Activated CD4-positive, alpha-beta T cell treated with anti-CD3 and anti-CD28 coated beads, Interleukin-10, Interleukin-2, amounts not matched to agents 100 ng/mL and 50 ng/mL, durations not matched to agents 16 hours and 8 hours (primary cell): ENCODE measurements at places on chromosomes 6 and 20.

- DNase-seq: no peak
Measured at GRCh38 chr20:1331801-1332453, 3.0 kb upstream of the SDCBP2 start.

GRCh38 chr6:170187669-170188566 lies 103.0 kb downstream of the DLL1 start:
- DNase-seq: no peak

GRCh38 chr6:119672725-119673124 lies 323.2 kb upstream of the MAN1A1 start:
- DNase-seq: no peak

GRCh38 chr6:14037402-14038277 lies 79.9 kb upstream of the CD83 start:
- DNase-seq: peak; percentile 51

DNA sequence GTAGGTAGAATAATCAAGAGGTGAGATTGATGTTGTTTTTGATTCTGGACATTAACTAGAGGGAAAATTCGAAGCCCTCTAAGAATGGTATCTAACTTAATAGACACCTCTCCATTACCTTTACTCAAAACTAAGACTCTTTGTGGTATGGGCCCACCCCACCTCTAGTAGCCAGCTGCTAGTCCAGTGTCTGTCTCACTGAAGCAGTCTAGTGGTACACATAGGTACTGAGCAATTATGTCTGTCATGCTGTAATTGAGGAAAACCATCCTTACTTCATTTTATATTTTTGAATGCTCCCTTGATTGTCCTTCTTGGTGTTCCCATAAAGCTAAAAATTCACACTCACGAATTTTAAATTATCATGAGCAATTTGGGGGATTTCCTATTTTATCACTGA lies 290.7 kb downstream of the ARHGAP18 start:
- no peak for DNase-seq

- no peak for DNase-seq
Measured at GRCh38 chr6:14252271-14252850, 134.8 kb downstream of the CD83 start.

GRCh38 chr6:114249522-114249921 lies 93.3 kb downstream of the HS3ST5 start:
- no peak for DNase-seq

DNA sequence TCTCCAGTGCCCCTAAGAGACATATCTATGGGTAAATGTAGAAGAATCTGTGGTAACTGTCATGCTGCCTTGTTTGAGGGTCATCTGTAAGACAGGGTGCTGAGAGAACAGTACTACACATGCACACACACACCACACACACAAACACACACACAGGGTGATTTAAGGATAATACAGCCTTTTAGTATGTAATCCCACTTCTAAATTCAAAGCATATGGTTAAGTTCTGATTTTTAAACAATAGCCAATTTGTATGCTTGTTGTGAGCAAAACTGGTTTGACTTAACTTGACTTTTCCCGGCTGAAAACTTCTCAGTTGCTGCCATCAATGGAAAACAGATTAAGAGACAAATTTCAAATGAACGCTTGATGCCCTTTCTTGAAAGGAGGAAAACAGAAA lies 241.8 kb downstream of the ADGRG6 start:
- no peak for DNase-seq

DNA sequence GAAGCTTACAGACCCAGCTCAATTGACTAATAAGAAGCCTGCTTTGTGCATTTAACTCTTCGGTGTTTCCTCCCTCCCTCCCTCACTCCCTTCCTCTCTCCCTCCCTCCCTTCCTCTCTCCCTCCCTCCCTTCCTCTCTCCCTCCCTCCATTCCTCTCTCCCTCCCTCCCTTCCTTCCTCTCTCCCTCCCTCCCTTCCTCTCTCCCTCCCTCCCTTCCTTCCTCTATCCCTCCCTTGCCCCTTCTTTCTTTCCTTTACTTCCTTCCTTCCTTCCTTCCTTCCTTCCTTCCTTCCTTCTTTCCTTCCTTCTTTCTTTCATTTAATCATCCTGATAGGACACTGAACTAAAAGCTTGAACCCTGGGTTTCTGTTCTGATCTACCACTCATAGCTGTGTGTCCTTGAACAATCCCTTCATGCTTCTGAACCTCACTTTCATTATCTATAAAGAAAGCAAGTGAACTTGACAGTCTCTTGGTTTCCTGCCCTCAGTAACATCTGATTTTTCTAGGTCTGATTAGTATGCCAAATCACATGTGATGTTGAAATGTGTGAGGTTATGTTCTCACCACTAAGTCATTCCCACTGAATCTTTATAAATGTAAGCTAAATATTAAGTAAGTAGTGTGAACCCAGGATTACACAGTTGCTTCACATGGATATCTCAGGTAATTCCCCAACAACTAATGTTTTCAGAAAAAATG lies 132.3 kb upstream of the BMP2 start:
- no peak for DNase-seq

- DNase-seq: no peak
Measured at GRCh38 chr20:45247865-45248264, 6.5 kb downstream of the SLPI start.

- no peak for DNase-seq
Measured at GRCh38 chr20:44039741-44040140, 125.1 kb downstream of the TOX2 start.

- peak; percentile 19 for DNase-seq
Measured at GRCh38 chr6:124040655-124041054, 237.0 kb downstream of the NKAIN2 start.

GRCh38 chr6:146847426-146847825 lies 248.7 kb downstream of the ADGB start:
- no peak for DNase-seq

DNA sequence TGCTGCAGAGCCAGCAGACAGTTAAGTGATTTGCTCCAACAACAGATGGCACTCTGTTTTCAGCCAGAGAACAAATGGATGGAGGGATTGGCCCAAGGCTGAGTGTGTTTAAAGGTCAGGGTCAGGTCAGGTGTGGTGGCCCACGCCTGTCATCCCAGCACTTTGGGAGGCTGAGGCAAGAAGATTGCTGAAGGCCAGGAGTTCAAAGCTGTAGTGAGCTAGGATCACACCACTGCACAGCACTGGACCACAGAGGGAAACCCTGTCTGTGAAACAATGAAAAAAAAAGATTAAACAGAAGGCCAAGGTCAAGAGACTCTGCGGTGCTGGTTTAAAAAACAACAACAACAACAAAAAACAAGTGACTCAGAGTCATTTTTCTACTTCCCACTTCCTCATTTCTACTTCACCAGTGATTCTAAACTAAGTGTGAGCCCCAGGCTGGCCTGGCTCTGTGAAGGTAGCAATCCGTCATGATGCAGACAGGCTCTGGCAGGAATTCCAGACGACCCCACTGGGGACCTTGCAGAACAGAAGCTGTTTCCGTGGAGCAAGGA lies 42.5 kb upstream of the ARMC2 start:
- no peak for DNase-seq

DNA sequence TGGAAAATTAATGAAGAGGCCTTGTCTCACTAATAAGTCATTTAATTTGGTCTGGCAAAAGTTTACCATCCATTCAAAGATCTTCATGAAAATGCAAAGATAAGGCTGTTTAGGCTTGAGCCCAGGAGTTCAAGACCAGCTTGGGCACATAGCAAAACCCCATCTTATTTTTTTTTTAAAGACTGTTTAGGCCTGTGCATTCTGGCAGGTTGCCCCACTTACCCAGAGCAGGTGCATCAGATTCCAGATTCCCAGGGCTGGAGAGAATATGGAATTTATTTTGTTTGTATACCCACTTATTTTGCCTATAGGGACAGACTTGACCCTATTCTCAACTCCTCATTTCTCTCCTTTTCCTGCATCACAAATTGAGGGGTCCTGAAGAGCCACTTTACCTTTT lies 5.7 kb downstream of the FOXO3 start:
- DNase-seq: no peak

DNA sequence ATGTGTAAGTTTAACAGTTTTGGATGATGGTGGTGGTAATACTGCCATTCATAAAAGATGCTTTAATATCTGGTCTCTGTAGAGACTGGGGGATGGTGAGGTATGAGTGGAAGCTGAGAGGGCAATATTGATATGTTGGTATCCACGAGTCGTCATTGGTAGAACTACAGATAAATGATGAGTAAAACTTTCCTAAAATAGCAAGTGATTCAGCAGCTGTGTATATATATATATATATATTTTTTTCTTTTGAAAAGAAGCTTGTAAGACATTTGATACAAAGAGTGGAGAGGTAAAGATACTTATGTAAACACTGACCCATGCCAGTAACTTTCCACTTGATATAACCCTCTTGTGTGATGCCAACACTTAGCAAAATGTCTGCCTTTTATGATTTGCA lies 41.7 kb upstream of the CITED2 start:
- no peak for DNase-seq

DNA sequence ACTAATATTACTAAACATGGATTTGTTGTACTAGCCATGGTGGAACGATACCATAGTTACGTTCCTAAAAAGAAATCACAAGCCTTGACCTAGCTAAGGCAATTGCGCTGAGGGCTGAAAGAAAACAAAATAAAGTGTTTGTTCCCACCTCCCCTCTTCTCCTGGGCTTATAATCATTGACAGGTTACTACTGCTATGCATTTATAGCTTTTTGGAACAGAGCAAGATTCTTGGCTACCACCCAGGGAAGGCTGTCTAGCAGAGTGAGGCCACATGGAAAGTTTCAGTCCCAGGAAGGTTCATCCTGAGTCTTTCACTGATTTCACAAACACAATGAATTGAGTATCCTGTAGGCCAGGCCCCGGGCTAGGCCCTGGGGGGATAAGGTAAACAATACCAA lies 84.6 kb downstream of the TMEM170B start:
- no peak for DNase-seq

DNA sequence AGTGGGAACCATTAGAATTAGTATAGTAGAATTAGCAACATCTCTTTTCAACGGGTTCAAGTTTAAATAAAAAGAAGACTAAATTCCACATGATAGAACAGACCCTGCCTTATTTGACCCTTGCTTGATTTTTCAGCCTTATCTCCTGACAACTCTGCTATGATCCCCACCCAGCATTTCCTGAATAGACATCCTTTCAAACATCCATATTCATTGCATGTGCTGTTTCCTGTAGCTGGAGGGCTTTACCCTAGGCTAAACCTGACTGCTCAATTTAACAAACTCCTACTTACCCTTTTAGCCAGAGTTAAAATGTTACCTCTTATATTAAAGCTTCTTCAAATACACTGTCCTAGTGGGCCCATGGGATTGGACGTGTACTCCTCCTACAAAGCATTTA lies 594.8 kb upstream of the ARID1B start:
- no peak for DNase-seq
